Activated T-helper 1 cell treated with anti-CD3 and anti-CD28 coated beads, Interleukin-12 subunit alpha, Interleukin-12 subunit beta, Interleukin-2, Interleukin-4 antibody, amounts not matched to agents 30 ng/mL and 10 ng/mL and 1 ng/mL, durations not matched to agents 14 hours and 24 hours and 36 hours (primary cell): ENCODE measurements at places on chromosomes 5 and 9.

DNA sequence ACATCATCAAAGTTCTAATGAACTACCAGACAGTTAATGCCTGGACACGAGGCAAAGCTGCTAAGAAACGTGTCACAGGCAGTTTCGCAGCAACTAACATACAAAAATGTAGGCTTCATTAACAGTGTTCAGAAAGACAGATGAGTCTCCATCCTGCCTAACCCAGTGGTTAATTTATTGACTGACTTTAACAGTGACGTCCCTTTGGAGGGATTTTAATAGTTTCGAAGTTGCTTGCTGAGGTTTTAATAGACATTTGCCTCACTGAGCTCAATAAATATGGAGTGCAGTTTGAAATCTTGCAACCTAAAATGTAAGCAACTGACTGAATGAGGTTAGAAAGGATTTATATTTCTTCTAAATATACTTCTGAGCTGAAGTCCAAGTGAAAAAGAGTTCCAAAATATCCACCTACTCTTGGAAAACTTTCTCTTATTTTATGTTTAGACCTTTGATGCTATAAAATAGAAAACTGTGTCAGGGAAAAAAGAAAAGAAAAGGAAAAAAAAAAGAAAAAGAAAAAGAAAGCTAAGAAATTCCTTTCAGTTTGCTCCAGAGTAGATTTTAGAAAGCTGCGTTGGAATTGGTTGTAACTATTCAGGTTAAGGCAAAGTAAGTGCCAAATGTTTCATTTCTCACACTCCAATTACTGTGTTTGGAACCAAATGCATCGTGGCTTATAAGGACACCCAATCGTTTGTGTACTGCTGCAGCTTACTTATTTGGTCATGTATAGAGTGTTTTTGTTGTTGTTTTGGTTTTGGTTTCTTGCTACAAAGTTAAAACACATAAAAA is 2016.6 kb downstream of the MAT2B start:
- DNase-seq = no peak

DNA sequence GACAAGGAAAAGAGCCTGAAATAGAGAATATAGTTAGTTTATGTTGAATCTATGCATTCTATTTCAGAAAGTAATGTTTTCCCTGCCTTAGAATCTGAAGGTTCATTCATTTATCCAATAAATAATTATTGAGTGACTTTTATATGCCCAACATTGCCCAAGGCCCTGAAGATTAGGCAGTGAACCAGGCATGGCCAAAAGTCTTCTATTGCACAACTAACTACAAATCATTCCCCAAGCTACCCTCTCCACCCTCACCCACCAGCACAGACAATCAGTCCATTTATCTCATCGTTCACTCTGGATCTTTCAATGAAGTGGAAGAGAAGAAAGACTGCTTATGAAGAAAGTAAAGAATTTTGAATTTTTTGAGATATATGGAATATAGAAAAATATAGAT is 268.4 kb downstream of the PLK2 start:
- DNase-seq = no peak

DNA sequence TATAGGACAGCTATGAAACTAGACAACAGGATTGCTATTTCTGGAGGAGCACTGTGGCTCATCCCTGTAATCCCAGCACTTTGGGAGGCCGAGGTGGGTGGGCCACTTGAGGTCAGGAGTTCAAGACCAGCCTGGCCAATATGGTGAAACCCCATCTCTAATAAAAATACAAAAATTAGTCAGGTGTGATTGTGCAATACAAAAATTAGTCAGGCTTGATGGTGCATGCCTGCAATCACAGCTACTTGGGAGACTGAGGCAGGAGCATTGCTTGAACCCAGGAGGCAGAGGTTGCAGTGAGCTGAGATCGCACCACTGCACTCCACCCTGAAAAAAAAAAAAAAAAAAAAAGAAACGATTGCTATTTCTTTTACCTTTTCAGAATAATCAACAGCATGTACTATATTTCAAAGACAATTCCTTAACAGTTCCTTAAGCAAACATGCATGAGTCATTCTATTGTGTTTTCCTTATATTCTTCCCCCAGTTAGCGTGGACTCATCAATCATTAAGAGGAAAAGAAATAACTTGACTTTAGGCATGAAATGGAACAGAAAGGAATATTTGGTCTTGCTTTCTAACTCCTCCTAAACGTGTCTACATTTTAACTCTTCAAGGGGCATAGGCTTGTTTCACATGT is 162.6 kb downstream of the TAF11L14 start:
- DNase-seq = no peak

- no peak for DNase-seq
Observed at GRCh38 chr5:81826128-81826527, 75.2 kb upstream of the SSBP2 start.

GRCh38 chr5:96714951-96715451 is 52.8 kb downstream of the CAST start:
- DNase-seq = no peak

GRCh38 chr5:26761446-26761845 is 276.9 kb downstream of the CDH9 start:
- DNase-seq = no peak

DNA sequence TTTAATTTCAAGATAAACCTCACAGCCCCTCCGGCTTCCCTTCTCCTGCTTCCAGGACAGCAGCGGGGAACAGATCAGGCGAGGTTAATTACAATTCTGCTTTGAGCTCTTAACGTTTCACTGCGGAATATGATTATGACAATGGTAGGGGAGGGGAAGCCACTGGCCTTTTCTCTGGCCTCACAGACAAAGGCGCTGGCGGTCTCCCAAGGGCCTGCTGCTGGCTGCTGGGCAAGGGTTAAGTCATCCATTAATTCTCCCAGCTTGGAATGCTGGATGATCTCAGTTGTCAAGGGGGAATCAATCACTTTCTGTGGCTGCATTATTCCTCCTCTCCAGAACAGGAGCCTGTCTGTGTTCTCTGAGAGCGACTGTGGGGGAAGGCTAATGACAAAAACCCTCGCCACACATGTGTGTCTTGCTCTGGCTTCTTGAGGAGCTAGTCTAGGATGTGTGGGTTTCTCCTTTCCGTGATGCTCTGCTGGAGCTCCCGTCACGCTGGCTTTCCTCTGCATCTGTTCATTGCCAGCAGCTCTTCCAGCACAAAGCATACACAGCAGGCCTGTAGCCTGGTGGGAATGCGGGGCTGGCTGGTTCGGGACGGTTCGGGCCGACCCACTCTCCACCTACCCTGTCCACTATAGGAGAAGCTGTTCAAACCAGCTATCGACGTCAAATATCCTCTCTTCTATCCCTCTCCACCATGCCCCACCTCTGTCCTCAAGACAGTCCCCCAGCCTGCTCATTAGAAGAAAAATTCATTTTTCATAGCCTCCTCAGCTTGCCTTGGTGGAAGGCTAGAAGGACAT is 82.8 kb downstream of the DCP2 start:
- no peak for DNase-seq

GRCh38 chr9:103014242-103014641 is 19.1 kb downstream of the CYLC2 start:
- no peak for DNase-seq

DNA sequence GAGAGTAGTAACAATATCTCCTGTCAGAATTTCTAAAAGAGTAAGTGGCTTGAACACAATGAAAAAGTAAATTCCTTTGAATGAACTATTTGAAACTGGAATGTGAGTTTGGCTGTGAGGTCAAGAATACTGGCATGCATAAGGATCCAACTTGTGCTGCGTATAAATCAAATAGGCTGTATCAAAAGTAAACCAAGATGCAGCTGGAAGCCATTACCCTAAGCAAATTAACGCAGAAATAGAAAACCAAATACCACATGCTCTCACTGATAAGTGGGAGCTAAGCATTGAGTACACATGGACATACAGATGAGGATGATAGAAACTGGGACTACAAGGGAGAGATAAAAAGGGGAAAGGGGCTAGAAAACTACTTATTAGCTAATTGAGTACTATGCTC is 24.0 kb upstream of the SRFBP1 start:
- DNase-seq = no peak

- DNase-seq = no peak
Observed at GRCh38 chr5:2184026-2184366, 301.3 kb upstream of the IRX4 start.

DNA sequence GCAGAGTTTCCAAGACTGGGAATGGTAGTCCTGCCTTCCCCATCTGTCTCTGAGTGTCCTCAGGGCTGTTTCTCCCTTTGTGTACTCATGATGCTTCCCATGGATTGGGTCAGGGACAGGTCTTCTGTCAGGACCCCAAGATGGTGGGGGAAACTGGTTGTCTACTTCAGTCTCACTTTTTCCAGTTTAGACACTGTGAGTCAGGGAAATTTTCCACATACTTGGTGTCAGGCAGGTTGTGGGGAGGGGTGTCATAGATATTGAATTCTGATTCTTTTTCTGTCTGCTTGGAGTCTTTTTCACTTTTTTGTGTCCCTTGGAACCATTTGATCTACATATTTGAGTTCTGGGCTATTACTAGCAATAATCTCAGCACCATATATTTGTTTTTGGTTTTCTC is 10.3 kb downstream of the POLK start:
- DNase-seq = no peak

DNA sequence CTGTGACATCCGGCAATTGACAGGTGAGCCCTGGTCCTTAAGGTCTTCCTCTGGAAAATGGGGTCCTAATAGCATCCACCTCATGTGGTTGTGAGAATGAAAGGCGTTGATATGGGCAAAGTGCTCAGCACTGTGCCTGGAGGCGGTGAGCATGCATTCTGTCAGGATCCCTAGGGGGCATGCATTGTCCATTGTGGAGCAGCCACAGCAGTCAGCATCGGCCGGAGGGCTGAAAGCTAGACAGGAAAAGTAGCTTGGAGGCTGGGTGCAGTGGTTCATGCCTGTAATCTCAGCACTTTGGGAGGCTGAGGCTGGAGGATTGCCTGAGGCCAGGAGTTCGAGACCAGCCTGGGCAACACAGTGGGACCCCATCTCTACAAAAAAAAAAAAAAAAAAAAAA is 122.2 kb downstream of the LHX2 start:
- no peak for DNase-seq

DNA sequence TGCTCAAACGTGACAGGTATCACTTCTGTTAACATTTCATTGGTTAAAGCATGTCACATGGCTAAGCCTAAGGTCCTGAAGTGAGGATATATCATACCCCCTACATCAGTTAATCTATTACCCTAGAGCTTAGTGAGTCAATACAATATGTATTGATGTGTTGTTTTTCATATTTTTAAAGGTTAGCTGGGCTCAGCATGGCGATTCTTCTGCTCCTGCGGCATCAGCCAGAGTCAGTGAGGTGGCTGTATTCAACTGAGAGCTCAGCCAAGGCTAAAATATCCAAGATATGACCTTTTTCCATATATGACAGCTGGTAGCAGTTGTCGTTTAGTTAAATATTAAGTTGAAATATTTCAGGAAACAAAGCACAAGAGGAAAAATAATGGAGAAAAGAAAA is 38.5 kb upstream of the MPDZ start:
- no peak for DNase-seq

- DNase-seq = no peak
Observed at GRCh38 chr5:15898641-15899040, 280.9 kb downstream of the MARCHF11 start.

- no peak for DNase-seq
Observed at GRCh38 chr9:109110329-109111021, 9.3 kb downstream of the TMEM245 start.

GRCh38 chr5:65811004-65811403 is 89.0 kb downstream of the NLN start:
- no peak for DNase-seq

DNA sequence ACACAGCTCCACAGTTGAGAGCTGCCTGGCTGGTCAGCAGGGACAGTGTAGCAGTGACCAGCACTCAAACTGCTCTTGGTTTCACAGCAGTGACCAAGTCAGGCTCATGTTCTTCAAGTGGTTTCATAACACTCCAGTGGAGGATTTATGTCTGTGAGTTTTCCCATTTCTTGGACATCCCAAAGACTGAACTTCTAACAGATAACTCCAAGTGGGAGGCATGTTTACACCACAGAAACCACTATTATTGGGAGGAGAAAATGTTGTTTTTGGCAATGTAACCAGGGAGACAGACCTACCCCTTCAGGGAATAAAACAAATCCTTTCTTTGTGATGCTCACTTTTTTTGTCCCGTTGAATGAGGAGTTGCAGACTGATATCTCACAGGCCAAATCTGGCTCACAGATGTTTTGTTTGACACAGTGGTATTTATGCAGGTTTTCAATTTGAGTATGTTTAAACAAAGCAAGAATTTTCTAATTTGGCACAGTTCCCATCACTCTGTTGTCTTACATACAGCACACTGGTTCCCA is 141.5 kb downstream of the RMI1 start:
- no peak for DNase-seq

- DNase-seq = no peak
Observed at GRCh38 chr5:36573438-36573837, 33.0 kb upstream of the SLC1A3 start.

GRCh38 chr5:77305956-77306355 is 95.5 kb downstream of the PDE8B start:
- no peak for DNase-seq

DNA sequence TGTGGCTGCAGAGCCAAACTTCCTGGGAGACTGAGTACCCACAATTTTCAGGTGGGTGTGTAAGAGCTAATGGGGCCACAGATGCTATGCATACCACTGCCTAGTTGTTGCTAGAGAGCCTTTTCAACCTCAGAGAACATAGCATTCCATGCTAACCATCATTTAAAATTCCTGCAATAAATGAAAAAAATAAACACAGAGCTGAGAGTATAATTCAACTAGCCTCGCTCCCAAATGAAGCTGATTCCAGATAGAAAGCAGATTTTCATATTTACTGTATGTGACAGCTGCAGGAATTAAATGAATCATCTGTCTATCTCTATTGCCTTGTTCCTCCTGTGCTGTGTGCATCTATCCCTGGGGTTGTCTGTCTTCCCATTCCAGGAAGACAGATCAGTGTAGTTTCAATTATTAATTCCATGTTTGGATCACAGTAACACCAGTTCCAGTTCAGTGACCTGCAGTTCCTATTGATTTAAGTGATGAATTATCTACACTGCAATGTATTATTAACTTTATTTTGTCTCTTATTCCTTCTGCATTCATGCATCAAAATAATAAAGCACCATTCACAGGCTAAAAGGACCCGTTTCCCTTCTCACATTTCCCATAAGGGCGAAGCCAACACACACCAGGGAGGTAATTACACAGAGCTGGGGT is 324.5 kb downstream of the SLIT3 start:
- no peak for DNase-seq

DNA sequence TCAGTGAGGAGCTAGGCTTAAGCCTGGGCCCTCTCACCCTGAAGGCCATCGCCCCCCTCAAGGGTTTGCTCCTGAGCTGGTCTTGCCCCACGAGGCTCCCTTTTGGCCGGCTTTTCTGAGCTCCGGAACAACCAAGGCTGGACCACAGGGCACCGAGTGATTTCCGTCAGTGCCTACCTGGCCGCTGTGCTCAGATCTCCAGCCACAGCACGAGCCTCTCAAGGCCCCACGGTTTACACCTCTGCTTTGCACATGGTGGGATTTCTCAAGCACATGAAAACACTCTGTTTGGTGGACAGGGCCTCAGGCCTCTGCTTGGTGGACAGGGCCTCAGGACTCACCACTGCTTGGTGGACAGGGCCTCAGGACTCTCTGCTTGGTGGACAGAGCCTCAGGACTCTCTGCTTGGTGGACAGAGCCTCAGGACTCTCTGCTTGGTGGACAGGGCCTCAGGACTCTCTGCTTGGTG is 15.8 kb downstream of the CLPTM1L start:
- DNase-seq = no peak

GRCh38 chr5:42929871-42930270 is 110.2 kb downstream of the ANXA2R start:
- DNase-seq = no peak
